D721Med (cell line): ENCODE measurements at places on chromosomes 5 and 9.
A peak's percentile ranks its signal among the peaks of the same experiment; 100 is the strongest.

- DNase-seq = no peak
Measured at GRCh38 chr5:513216-514100, 10.8 kb downstream of the SLC9A3 start.

- peak; percentile 52 for DNase-seq
Measured at GRCh38 chr9:117412006-117412715, 2.7 kb downstream of the ASTN2 start.

- DNase-seq = no peak
Measured at GRCh38 chr9:80440724-80441123, 869.0 kb downstream of the TLE4 start.

DNA sequence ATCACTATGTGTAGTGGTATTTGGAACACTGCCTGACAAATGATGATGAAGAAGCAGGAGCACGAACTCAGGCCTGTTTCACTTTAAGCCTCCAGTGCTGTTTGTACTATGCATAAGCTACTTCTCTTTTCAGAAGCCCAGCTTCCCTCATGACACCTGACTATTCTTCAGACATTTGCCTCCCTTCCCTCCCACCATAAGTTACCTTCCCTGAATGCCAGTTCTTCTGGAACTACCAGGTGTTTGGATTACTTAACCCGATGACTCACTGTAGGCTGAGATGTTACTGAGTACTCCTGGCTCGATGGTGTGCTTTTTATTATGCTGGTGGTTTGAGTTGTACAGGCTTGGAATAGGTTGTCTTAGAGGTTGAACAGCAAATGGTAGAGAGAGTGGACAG, 180.0 kb downstream of the SPATA31D1 start:
- DNase-seq = no peak

DNA sequence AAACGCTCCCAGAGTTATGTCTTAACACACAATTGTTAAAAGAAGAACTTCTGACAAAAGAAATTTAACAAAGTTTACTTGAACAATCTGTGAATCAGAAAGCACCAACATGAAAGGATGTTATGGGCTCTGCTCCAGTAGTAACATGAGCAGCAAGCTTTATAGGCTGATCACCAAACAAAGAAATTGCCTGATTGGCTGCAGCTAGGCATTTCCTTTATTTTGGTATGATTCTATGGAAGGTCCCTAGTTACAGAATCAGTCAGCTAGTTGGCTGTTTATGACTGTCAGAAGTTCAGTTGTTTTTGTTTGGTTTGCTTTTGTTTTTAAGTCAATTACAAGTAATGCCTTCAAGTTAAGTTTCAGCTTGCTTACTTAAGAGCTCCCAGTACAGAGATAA, 102.4 kb upstream of the SMC2 start:
- no peak for DNase-seq

- DNase-seq = no peak
Measured at GRCh38 chr9:134889386-134890154, 9.0 kb downstream of the FCN2 start.
